ENCODE measurements at places on chromosomes 2 and 18.
A peak's percentile ranks its signal among the peaks of the same experiment; 100 is the strongest.

DNA sequence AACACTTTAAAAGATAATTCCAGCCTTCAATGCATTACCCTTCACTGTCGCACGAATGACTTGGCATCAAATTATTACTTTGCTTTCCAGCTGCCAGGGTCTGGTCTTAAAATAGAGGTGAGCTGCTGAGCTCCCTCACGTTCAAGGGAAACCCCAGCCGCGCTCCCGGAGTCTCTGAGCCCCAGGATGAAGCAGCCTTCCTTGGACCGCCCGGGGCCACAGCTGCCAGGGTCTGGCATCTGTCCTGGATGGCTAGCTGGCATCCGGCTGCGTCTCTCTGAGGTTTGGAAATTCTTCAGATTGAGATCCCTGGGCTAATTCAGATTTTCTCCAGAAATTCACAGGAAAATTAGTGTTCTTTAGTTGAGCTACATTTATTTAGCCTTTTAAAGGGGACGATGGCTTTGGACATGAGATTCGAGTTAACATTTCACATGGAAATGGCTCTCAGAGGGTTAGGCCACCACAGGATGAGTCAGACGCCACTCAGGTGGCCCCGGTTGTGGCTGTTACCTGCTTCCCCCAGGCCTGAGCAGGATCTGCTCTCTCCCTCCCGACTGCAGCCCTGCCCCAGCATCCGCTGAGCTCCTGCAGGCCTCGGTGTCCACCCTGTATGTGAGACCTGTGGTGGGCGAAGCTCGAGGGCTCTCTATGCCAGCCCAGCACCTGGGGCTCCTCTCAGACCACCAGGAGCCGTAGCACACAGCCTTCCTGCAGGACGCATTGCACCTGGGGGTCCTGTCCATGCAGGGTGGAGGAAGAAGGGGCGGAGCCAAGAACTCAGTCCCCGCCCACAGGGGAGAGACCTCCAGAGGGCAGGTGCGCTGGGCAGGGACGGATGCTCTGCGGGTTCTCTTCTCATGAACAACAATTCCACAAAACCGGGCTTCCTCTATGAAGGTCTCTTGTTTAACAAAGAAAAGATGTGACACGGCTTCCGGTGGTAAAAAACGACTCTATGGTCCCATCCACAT is 255.5 kb downstream of the TWIST2 start:
- no peak for DNase-seq

DNA sequence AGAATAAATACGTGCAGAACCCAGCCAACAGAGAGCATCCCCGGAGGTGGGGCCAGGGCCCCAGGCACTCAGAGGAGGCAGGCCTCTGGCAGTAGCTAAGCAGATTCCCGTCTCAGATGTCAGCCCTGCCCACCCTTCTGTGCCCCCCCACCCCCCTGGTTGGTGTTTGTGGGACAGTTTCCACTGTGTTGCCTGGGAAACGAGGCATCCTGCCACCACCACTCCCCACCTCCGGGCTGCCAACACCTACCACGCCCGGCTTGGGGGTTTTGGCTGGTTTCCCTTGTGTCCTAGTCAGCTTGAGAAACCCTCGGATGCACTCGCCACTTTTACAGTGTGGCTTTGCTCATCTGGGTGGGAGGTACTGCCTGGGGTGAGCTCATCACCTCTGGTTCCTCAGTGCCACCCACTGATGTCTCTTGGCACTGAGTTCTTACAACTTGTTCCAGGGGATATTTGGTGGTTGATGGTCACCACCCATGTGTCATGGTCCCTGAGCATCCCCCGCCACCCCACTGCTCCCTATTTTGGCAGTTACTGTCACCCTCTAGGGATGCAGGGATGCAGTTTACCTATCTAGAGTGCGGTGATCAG is 72.4 kb upstream of the YWHAQ start:
- peak; percentile 82 for DNase-seq

DNA sequence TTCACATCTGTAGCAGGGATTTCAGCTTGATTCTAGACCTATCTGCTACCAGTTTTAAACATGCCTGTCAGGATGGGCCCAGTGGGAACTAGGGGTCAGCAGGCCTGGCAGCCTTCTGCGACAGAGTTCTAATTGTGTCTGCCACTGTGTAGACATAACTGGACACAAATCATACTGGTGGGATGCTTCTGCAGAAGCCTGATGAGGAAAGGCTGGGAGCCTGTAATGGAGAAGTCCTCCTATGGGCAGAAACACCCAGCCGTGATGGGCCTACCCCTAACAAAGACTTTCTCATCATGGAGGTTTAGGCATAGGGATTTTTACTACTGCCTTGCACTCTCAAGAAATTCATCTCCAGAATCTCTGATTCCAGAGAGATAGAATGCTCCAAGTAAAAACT is 166.9 kb downstream of the PDE11A start:
- no peak for DNase-seq

- DNase-seq, result peak; percentile 27
These were observed 2.7 kb downstream of the GEN1 start for GRCh38 chr2:17756668-17757067.

DNA sequence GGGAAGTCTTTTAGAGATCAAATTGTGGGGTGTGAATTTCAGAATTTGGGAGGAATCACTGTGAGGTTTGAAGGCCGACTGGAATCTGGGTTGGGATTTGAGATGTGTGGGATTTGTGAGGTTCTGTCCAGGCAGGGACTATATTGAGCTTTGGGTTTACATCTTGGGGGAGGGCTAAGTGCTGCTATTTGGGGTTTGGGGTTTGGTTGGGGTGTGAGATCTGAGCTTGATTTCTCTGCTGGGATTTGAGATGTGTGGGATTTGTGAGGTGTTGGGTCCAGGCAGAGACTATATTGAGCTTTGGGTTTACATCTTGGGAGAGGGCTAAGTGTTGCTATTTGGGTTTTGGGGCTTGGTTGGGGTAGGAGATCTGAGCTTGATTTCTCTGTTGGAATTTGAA is 864 bp downstream of the GMPPA start:
- DNase-seq, result no peak

- DNase-seq, result peak; percentile 93
These were observed at the start of gene RFX8 for GRCh38 chr2:101474731-101475384. Gene RFX8 (minus strand): TSS chr2:101475112. CDS start chr2:101466848, 8,264 bp downstream.

DNA sequence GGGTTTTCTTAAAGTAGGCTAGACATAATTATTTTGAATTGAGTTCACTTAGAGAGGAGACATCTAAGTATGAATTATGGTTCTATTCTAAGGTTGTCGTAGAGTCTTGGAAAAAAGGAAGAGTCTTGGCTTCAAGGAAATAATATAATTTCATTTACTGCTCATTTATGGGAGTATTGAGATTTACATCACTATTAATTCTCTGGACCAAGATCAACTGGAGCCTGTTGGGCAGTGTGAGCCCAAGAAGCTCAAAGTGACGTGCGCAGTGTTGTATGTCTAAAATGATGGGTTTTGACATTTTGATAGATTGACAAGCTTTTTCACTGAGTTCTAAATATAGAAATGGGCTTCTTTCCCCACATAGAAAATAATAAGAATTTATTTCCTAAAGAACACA is 154.7 kb downstream of the QPCT start:
- no peak for DNase-seq

- DNase-seq, result no peak
These were observed 33.9 kb downstream of the MAP4K4 start for GRCh38 chr2:101731221-101732054.

DNA sequence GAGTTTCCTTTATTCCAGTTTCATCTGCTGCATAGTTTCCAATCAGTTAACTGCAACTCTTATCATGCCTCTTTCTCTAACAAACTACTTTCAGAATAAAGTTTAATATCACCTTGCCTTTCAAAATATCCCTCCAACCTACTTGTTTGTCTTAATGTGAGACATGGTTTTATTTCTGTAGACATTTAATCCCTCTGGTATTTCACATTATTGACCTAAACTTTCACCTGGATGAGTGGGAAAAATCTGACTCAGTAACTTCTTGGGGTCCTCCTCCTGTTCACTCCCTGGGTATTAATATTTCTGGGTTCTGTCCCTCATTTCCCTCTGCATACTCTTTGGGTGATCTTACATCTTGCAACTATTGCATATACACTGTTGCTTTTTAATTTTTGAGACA is 27.9 kb downstream of the MSH6 start:
- DNase-seq, result no peak

- no peak for DNase-seq
These were observed 1568.6 kb upstream of the NXPH2 start for GRCh38 chr2:140348826-140349225.

Measured in amniotic epithelial cell (primary cell).